ENCODE measurements at places on chromosomes 7 and 10.
A peak's percentile ranks its signal among the peaks of the same experiment; 100 is the strongest.

- no peak for DNase-seq
These were observed 139.4 kb upstream of the GPR22 start for GRCh38 chr7:107330478-107330877.

- no peak for DNase-seq
These were observed 8.1 kb downstream of the CHN2 start for GRCh38 chr7:29202651-29203069.

GRCh38 chr7:42090806-42091205 is 146.2 kb downstream of the GLI3 start:
- no peak for DNase-seq

DNA sequence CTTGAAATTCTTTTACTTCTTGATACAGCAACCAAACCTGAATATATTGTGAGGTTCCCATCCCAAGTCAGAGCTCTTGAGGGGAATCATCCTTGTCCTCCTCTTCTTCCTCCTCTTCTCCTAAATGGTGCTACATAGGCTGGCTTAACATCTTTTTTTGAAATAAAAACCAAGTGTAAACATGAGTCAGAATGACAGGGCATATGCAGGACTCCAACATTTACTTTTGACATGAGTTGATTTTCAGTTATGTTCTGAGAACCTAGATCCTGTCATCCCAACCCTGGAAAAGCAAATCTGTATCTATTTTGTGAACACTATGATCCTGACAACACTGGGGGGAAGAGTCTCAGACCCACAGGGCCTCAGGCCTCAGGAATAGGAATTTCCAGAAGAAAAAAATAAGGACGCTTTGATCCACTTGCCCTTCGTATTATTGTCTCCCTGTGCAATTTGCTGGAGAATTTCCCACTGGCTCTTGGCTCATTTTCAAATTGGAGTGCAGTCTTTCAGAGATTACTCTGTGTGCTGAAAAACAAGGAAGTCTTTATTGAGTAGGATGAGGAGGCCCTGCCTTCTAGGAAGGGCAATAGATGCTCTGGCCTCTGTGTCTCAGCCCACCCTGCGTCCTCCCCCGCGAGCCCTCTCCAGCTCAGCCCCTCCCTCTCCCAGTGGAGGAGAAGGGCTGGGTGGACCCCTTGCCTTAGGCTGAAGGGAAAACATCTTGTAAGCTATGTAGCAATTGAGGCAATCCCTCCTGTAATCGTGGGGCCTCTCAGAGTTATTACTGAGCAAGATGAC is 121.6 kb downstream of the CREB5 start:
- DNase-seq: peak; percentile 61

- no peak for DNase-seq
These were observed 28.8 kb upstream of the C10orf53 start for GRCh38 chr10:49650724-49651034.

GRCh38 chr7:105000927-105001336 is 13.1 kb upstream of the KMT2E start:
- no peak for DNase-seq

GRCh38 chr10:58362027-58362789 is 23.0 kb upstream of the TFAM start:
- DNase-seq: no peak

- DNase-seq: no peak
These were observed 2.0 kb downstream of the POR start for GRCh38 chr7:75916685-75917634.

DNA sequence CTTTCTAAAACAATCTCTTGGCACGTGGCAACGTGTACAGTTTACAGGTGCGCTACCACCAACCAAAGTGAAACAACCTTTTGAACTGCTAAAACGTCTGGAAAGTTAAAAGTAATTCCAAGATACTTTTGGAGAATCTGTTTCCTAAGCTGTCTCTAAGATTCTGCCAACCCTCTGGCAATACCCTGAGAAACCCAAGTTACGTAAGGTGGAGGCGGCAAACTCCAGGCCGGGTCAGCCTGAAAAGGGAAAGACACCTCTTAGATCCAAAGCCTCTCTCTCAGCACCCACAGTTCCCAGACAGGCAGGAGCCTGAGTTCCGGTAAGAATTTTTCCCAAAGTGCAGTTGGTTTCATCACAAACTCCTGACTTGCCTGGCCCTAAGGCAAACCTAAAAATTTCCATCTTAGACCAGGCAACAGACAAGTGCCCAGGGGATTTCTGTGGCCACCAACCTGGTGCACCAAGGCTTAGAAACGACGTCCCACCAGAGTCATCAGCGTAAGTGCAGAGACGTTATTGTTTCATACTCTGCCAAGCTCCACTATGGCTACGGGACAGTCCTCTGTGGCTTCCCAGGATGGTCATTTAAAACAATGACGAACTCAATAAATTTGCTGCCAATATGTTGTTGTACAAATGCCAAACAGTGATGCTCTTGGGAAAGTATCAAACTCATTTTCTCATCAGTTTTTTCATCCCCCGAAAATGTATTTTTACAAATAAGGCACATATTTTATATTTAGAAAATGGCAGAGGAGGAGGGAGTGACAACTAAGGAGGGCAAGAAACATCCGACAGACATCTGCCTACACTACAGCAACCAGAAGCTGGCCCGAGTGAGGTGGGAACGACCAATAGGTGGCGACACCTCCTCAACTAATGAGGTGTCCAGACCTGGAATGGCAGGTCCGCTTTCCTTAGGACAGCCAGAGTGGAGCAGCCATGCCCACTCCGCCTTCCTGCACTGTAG is 205.8 kb upstream of the FRMD4A start:
- peak; percentile 67 for DNase-seq

DNA sequence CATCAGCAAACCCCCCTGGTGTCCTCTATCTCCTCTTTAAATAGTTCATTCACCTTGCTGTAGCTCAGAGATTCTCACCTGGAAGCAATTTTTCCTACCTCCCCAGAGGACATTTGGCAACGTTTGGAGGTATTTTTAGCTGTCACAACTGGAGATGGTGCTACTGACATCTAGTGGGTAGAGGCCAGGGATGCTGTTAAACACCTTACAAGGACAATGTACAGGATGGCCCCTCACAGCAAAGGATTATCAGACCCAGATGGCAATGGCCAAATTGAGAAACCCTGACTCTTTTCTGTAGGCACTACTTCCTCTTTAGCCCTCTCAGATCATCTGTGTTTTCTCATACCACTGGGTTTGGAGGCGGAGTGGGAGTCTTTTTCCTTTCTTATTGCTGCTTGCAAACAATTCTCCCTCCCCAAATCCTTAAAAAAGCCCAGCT is 13.2 kb upstream of the TRA2A start:
- peak; percentile 35 for DNase-seq

- DNase-seq: peak; percentile 73
These were observed 60.7 kb downstream of the ZMIZ1 start for GRCh38 chr10:79129361-79129997.

DNA sequence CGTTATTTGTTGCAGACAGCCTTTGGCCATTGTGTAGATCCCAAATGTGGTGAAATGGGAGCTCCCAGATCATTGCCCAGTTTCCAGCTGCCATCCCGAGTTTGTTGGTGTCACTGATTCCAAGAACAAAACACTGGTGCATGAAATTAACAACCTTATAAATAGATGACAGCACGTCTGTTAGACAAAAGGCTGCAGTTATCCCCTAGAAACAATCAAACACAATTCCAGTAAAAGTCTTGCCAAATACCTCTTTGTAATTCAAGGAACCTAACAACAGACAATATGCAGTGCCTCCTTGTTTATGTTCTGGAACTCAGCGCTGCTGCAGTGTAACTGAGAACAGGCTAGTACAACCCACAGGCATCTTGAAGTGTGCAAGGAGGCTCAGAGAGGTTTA is 404.5 kb downstream of the PAXIP1 start:
- no peak for DNase-seq

DNA sequence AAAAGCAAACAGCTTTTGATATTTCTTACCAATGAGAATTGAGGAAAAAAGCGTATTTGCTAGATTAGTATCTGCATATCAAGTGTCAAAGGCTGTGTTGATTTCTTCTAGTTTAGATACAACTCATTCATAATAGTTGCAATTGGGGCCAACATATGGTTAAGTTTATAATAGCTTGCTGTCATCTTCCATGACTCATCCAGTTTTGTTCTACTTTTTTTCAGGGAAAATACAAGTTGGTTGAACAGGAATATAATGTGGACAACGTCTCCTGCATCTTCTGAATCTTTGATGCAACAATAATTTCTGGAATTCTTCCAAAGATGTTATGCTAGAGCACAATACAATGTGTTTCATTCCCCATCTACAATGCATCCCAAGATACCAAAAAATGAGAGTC is 182.0 kb downstream of the THSD7A start:
- DNase-seq: peak; percentile 38

DNA sequence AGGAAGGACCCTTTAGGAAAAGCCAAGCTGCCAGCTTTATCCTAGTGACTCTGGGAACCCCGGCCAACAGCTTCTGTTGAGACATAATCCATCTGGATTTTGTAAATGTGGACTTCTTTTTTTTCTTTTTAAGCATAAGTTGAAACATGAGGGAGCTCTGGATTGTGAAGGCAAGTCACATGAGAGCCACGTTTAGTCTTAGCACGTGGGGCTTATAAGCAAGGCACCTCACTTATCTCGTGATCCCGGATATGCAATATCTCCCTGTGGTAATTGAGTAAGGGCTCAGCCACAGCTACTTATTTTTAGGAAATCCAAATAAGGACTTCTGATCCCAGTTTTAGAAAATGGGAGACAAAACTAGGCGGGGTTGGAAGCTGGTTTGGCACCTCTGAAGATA is 111.2 kb upstream of the PTN start:
- DNase-seq: no peak

GRCh38 chr10:128318366-128318765 is 192.1 kb upstream of the MKI67 start:
- no peak for DNase-seq

- no peak for DNase-seq
These were observed 184.7 kb downstream of the EXOC4 start for GRCh38 chr7:133437544-133437943.

- DNase-seq: peak; percentile 50
These were observed 457.2 kb downstream of the ARL4A start for GRCh38 chr7:13144673-13145072.

- peak; percentile 23 for DNase-seq
These were observed 242.0 kb downstream of the AUTS2 start for GRCh38 chr7:69840248-69840647.

GRCh38 chr7:99139036-99139435 is 4.9 kb downstream of the SMURF1 start:
- no peak for DNase-seq

GRCh38 chr7:2199956-2200583 is 32.7 kb downstream of the MAD1L1 start:
- no peak for DNase-seq

- peak; percentile 80 for DNase-seq
These were observed 78.9 kb upstream of the SMIM30 start for GRCh38 chr7:113197274-113197673.

GRCh38 chr10:32445036-32445435 is 904 bp upstream of the CCDC7 start:
- DNase-seq: peak; percentile 2

DNA sequence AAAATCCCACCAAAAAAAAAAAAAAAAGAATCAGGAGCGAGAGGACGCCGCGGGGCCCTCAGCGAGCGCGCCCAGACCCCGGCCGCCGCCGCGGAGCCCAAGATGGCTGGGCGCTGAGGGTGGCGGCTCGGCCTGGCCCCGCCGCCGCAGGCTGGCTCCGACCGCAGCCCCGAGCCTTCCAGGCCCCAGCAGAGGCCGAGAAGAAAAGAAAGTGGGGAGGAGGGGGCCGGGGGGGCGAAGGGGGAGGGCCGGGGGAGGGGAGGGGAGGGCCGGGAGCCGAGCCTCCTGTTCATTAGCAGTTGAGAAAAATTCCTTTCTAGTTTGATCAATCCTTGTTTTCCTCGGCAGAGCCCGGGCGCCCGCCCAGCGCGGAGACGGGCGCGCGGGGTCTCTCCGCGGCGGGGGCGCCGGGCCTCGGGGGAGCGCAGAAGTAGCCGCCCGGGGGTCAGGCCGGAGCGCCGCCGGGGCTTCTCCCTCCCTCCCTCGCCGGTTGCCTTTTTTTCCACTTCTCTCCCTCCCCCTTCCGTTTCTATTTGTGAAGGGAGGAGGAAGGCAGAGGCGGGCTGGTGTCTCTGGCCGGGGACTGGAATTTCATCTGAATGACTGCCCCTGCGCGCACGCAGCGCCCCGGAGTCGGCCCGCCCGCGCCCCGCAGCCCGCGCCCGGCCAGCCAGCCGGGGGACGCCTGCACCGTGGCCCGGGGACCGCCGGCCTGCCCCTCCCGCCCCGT is 778 bp upstream of the TRIM8 start:
- peak; percentile 75 for DNase-seq

GRCh38 chr7:43656997-43657396 is 72.3 kb downstream of the COA1 start:
- no peak for DNase-seq

Measured in astrocyte of the spinal cord (primary cell).